ENCODE measurements at places on chromosomes 6 and 20.

GRCh38 chr6:147366290-147366689, 142.2 kb upstream of the SAMD5 start:
- DNase-seq: no peak

GRCh38 chr6:166655251-166655650, 28.2 kb upstream of the RPS6KA2 start:
- DNase-seq: no peak

- DNase-seq: no peak
These were observed 125.0 kb upstream of the BACH2 start for GRCh38 chr6:90421666-90422065.

- no peak for DNase-seq
These were observed 2.2 kb upstream of the BFSP1 start for GRCh38 chr20:17533396-17533795.

DNA sequence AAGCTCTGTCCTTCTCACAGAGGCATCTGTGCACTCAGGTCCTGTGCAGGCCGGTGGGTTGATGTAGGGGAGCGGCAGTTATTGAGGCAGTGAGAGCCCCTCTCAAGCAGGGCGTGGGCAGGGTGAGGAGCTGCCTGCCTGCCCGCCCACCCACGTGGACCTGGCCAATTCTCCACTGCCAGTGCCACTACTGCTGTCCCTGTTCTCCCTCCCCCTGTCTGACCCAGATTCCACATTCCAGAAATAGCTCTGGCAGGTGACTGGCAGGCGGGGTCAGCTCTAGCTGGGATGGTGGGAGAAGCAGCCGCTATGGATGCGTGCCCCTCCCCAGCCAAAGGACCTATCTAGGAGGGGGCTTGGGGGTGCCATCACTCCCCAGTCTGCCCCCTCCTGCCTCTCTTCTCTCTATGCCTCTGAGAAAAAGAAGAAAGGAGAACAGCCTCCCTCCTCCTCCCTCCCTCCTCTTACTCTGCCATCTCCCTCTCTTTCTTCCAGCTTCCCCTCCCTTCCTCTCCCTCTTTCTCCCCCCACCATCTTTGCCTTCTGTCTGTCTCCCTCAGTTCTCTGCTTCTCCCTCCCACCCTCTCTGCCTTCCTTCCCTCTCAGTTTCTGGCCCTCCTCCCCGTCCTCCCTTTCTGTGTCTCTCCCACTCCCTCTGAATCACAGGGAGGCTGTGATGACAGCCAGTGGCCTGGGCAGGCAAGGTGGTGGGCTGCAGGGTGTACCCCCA, 86.5 kb upstream of the MYL9 start:
- no peak for DNase-seq

DNA sequence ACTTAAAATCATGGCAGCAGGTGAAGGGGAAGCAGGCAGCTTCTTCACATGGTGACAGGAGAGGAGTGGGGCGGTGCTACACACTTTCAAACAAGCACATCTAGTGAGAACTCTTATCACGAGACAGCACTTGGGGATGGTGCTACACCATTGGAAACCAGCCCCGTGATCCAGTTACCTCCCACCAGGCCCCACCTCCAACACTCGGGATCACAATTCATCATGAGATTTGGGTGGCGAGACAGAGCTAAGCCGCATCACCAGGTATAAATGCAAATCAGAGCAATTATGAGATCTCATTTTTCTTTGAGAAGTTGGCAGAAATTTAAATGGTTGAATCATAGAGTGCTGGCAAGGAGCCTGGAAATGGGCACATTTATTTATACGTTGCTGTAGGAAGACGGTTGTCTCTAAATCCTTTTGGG, 31.4 kb downstream of the IGF2R start:
- no peak for DNase-seq

GRCh38 chr6:124007266-124007665, 203.6 kb downstream of the NKAIN2 start:
- no peak for DNase-seq

- DNase-seq: peak; percentile 60
These were observed 155.4 kb downstream of the NRN1 start for GRCh38 chr6:5851261-5851757.

DNA sequence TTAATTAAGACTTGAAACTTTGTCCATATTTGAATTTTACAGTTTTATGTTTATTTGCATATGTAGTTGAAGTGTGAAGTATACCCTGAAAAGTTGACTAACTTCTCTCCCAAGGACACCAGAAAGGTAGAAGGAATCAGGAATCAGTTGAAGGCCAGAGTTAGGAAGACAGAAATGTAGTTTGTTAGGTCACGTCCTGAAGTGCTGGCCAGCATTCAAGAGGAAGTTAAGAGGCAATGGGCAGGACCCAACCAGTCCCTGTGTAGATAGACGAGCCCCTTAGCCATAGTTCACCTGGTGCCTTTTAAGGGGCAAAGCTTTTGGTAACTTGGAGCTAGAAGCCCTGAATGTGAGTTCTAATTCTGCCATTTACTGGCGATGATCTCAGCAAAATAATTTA, 250.4 kb upstream of the KCNQ5 start:
- DNase-seq: no peak

DNA sequence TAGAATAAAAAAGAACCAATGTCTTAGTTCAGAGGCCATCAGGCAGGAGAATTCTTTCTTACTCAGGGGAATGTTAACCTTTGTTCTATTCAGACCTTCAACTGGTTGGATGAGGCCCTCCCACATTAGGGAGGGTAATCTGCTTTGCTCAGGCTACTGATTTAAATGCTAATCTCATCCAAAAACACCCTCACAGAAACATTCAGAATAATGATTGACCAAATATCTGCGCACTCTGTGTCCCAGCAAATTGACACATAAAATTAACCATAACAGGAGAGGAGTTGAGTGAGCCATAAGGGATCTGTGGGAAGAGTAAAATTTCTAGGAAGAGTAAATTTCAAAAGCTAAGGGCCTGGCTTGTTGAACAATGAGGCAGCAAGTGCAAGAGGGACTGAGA, 234.0 kb upstream of the PLCB4 start:
- DNase-seq: no peak

- DNase-seq: no peak
These were observed 3.0 kb downstream of the DEFB115 start for GRCh38 chr20:31260326-31260932.

DNA sequence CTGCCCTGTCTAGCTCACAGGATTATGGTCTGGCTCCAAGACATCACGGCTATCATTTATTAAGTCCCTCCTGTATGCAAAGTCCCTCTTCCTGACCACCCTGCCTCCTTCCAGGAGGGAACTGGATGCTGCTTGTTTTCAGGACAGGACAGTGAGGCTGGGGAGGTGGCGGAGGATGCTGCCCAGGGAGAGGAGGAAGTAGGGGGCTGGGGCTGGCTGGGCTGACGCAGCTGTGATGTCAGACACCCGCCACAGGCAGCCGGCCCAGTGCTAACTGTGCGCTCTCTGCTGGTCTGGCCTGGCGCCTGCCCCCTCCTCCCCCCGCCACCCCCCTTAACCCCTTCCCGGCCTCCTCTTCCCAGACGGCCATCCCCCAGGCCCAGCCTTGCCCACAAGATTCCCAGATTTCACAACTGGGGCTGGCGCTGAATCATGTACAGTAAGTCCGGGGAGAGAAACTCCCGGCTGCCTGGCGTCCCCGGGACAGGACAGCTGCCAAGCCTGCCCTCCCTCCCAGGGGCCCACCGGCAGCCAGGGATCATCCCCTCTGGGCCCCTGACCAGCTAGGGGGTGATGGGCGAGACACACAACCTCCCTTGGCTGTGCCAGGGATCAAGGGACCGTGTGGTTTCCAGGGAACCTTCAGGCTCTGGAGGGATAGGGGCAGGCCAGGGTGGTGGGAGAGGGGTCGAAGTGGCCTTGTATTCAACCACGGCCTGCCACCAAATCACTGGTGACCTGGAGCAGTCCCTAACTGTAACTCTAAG, 118.1 kb downstream of the CEBPB start:
- no peak for DNase-seq

GRCh38 chr6:100592929-100593328, 128.2 kb upstream of the SIM1 start:
- no peak for DNase-seq

DNA sequence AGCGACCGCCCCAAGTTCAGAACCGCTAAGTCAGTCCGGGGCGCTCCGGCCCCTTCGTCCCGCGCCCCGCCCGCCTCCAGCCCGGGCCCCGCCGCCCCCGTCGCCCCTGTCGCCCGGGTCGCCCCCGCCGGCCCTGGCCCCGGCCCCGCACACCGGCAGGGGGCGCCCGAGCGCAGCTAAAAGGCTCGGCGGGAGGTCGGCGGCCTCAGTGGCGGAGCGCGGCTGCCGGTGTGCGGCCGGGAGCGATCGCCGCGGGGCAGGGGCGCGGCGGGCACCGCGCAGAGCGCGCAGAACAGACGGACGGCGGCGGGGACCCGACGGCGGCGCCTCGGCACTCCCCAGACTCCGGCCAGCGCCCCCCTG, at the start of gene FNDC1:
TSS of gene FNDC1 (plus strand) at position 208 of the 363 bp plus-strand sequence. CDS start 197 bp downstream, outside the sequence.
- DNase-seq: peak; percentile 59

DNA sequence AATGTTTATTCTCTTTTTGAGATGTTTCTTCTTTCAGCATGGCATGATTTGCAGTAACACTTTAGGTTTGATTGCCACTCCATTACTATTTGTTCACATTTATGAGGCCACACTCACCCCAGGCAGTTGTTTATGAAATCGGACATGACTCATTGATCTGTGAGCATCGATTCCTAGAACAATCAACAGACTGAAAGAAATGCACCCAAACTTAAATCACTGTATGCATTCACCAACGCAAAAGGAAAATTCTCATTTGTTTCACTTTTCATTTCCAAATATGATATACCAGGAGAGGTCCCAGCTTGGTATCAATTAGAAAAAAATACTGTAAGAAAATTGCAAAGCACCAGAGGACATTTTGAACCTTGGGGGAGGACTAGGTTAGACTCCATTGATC, 5.4 kb upstream of the GJA10 start:
- no peak for DNase-seq

DNA sequence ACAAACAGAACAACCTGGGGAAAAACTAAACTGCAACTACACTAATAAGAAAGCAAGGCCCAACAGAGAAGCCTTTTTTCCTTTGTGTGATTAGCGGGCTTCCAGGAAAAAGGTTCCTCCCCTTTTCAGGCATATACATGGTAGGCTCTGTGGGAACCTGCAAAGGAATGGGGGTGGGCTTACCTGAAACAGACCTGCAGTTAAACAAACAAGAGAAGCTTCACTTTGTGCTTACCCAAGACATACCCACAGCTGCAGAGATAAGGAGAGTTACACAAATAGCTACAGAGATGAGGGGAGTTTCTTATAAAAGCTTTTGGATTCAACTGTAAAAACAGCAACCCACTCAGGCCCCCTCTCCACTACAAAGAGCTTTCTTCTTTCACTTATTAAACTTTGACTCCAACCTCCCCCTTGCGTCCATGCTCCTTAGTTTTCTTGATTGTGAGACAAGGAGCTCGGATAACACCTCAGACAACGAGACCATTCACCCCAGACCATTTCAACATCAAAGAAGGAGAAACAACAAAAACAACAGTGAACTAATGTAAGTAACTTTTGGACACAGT, 30.9 kb downstream of the RNF146 start:
- DNase-seq: no peak

DNA sequence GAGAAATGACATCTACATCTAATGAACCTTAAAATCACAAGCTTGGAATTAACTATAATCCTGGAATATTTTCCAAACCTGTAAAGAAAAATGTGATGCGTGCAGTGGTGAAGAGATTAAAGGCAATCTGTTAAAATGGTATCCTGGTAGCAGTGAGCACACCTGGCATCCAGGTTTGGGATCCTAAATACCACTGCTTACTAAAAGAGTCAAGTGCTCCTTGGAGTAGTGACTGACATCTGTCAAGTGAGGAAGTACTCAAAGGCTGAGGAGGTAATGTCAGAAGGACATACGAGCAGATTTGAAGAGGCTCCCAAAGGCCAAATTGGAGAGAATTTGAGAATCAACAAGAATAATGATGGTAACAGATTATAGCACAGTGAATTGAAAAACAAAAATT, 32.8 kb downstream of the PCMT1 start:
- DNase-seq: no peak

DNA sequence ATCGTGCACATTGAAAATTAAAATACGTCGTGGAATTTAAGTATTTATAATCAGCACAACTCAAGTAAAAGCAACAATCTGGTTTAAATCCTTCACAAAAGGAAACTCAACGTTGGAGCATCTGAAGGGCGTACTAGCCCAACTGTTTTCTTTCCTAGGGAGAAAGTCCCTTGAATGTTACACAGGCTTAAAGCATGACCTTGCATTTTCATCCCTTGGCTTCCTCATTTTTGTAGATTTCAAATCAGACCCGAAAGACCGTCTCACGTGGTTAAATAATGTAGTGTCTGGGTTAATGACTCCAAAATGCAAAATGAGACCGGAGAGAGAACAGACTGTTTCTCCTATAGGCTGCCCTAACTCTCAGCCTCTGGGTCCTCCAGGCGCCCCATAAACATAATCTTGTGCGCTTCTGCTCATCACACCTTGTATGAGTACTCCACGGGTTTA, 249.2 kb upstream of the RREB1 start:
- no peak for DNase-seq

- no peak for DNase-seq
These were observed 169.5 kb downstream of the SLC24A3 start for GRCh38 chr20:19381947-19382346.

- no peak for DNase-seq
These were observed 162.7 kb downstream of the KCNQ5 start for GRCh38 chr6:72784581-72784980.

- DNase-seq: no peak
These were observed 142.3 kb downstream of the ATXN1 start for GRCh38 chr6:16618962-16619361.

GRCh38 chr6:45031601-45032000, 296.5 kb upstream of the RUNX2 start:
- no peak for DNase-seq

DNA sequence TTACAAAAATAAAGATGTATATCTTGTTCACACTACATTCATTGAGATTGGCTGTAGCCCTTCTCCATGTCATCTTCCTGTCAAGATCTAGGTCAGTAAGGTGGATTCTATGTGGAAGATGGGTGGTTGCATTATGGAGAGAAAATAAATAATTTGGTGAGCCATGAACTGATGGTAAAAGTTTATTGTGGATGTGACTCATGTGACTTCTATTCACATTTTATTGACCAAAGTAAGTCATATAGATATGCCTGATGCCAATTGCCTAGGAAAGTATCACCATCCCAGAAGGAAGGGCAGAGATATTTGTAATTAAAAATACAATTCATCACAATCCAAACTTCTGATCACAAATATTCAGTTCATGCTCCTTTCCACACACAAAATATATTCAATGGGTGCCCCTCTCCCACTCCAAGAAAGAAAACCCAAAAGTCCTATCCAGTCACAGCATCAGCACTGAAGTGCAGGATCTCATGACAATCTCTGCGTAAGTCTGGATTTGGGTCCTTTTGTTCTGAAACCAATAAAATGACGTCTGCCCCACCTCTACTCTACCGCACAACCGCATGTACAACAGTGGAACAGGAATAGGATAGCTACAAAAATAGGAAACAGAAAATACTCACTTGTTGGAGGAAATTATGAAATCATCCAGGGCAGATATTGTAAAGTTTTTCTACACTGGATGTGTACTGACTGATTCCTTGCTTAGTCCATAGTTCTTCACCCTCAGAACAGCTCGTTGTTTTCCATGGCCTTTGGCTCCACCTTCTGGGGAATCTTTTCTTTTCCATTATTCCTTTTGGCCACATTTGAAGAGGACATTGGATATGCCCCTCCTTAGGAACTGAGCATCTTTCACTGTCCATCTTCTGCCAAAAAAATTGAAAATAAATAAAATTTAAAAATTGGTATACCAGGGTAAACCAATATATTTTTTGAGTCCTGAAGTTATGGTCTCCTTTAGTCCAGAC, 16.1 kb upstream of the SLC17A3 start:
- no peak for DNase-seq

- DNase-seq: no peak
These were observed 33.3 kb downstream of the IRF4 start for GRCh38 chr6:424741-425417.
